ENCODE measurements at places on chromosomes 6 and 20.

- DNase-seq: no peak
Measured at GRCh38 chr6:81820980-81821379, 68.5 kb upstream of the TENT5A start.

DNA sequence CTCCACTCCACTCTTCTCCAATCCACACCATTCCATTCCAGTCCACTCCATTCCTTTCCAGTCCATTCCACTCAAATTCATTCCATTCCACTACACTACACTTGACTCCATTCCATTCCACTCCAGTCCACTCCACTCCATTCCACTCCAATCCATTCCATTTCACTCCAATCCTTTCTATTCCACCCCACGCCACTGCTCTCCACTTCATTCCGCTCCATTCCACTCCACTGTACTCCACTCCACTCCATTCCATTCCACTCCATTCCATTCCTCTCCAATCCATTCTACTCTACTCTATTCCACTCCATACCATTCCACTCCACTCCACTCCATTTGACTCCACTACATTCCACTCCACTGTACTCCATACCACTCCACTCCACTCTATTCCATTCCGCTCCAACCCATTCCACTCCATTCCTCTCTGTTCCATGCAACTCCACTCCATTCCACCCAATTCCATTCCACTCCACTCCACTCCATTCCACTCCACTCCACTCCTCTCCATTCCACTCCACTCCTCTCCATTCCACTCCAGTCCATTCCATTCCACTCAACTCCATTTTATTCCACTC, 23.4 kb upstream of the DEFB125 start:
- no peak for DNase-seq

GRCh38 chr6:46233129-46233528, 62.3 kb upstream of the ENPP5 start:
- DNase-seq: no peak

DNA sequence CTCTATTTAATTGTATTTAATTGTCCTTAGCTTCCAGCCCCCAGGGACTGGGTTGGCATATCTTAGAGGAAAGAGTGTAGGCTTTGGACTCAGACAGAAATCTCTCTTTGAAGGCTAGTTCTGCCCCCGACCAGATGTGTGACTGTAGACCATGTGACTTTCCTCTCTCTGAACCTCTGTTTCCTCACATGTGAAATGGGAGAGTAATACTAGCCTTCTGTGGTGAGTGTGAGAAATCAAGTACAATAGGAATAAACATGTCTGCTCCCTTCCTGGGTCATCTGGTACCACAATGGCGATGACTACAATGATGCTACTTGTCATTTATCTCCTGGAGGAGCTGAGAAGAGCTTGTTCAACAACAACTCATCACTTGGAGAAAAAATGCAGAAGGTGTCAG, 179.9 kb downstream of the LRFN2 start:
- DNase-seq: no peak

- no peak for DNase-seq
Measured at GRCh38 chr6:25749837-25750236, 4.7 kb upstream of the SLC17A4 start.

- no peak for DNase-seq
Measured at GRCh38 chr20:8454137-8454712, 322.2 kb downstream of the PLCB1 start.

DNA sequence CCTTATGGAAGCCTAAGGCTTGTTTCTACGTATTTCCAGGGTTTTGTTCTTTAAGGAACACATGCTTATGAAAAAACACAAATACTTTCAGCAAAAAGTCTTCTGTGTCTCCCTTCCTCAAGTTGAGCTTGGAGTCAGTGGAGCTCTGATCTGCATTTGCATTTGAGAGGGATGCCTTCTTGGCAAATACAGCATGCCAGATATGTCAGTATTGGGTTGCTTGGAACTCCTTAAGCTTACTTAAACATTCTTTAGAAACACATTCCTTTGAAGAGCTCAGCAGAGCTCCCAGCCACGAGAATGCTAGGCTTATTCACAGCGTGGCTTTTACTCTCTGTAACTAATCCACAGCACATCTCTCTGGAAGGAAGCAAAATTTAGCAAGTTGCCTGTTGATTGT, 68.3 kb downstream of the ANKRD6 start:
- no peak for DNase-seq

- DNase-seq: no peak
Measured at GRCh38 chr6:167702241-167702827, 124.4 kb upstream of the AFDN start.

DNA sequence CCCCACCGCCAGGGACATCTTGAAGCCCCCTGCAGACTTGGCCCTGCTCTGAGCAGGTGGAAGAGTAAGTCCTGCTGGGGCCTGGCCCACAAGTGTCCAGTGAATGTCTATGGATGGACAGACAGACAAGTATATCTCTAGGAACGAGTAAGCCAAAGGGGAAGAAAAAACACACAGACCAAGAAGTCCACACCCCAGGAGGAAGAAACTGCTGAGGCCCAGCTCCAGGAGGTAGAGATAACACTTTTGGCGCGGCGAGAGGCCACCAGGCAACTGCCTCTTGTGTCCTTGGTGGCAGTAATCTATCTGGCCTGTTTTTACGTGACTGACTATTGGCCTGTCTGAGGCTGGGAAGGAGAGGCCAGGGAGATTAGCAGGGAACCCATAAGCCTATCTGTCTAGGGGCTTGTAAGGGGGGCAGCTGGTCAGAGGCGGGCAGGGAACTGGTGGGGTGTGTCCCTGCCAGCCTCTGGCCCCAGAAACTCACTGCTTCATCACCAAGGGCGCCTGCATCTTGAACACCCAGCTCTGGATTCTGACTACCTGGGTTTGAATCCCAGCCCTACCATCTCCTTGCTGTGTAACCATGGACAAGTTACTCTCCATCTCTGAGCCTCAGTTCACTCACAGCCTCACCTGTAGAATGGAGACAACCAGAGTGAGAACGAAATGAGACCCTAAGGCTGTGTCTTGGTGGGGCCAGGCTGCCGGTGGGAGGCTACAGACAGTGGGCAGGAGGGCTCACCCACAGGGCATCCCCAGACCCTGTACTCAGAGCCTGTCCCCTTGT, 31.3 kb downstream of the C20orf203 start:
- DNase-seq: no peak

- no peak for DNase-seq
Measured at GRCh38 chr20:32482442-32483261, 102.5 kb downstream of the NOL4L start.

DNA sequence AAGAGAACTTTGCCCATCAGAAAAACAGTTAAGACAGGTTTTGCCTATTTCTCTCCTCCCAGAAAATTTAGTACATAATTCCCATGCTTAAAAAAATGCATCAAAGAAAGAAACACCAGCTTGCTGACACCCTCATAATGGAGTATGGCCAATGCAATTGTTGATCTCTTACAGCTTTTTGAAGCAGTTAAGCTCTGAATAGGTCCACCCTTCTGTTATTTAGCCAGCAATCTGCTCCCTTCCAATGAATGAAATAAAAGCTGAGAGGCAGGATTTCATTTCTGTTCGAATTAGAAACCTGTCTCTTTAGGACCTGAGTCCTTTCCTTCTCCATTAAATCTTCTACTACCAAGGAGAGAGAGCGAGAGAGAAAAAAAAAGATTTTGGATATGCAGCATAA, 288.7 kb downstream of the RNF144B start:
- no peak for DNase-seq
